ENCODE measurements at places on chromosomes 1 and 21. TPM values are rescaled to one million over a fixed set of nuclear protein-coding genes. Genes with fewer than 3 reads are reported as not detected.

Gene LCE1C
- total RNA-seq, result not detected

Gene ZBTB48
- total RNA-seq, result 49.2 TPM

Gene ARTN
- not detected for total RNA-seq

Gene NDUFS2
- total RNA-seq, result 157 TPM

Gene HENMT1
- 5.8 TPM for total RNA-seq

Gene DYRK3
- total RNA-seq, result not detected

Gene TSSK3
- not detected for total RNA-seq

Gene RHCE
- not detected for total RNA-seq

Gene CLDN17
- not detected for total RNA-seq

Gene OR10Z1
- total RNA-seq, result not detected

Gene IL23R
- not detected for total RNA-seq

Gene EPHA2
- total RNA-seq, result 34.8 TPM

Gene TDRD10
- 3.5 TPM for total RNA-seq

Gene AGRN
- total RNA-seq, result 34.9 TPM

Gene OLIG2
- not detected for total RNA-seq
